ENCODE measurements at places on chromosomes 2 and 18.

DNA sequence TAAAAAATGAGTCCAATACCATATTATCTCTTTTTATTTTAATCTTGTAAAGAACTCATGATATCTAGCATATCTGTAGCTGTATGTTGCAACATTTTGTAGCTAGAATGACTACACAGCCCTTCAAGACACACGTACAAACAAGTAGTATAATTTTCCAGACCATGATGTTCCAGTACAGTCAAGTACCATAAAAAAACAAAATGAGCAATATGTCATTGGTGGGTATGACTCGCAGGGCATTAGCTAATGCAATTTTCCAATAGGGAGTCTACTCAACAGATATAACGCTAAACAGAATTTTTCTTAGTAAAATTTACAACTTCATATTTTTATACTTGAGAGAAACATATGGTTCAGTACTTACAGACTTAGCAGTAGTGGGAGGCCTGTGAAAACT lies 53.6 kb upstream of the UGP2 start:
- no peak for DNase-seq

- DNase-seq = peak; percentile 15
These were observed 77.5 kb downstream of the EPB41L3 start for GRCh38 chr18:5466256-5466655.

DNA sequence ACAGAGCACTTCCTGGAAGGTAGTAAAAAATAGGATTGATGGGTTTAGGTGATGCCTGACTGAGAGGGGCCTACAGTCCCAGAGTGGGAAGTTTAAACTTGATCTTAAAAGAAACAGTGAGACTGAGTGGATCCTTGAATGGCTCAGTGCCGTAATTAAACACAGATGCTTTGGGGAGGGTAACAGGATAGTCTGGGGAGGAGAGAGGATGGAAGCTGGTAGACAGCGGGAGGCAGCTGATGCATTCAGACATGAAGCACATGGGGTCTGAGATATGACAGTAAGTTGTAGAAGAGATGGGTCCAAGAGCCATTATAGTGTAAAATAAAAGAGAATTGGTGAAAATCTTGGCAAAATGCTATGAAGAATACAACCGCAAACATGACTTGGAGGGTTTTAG lies 54.4 kb downstream of the AOX1 start:
- no peak for DNase-seq

- DNase-seq = peak; percentile 57
These were observed 113.3 kb upstream of the SERTAD2 start for GRCh38 chr2:64766841-64767669.

GRCh38 chr2:216776066-216776850 lies 80.9 kb upstream of the IGFBP5 start:
- DNase-seq = no peak

GRCh38 chr2:168716839-168717238 lies 85.6 kb upstream of the NOSTRIN start:
- DNase-seq = no peak

DNA sequence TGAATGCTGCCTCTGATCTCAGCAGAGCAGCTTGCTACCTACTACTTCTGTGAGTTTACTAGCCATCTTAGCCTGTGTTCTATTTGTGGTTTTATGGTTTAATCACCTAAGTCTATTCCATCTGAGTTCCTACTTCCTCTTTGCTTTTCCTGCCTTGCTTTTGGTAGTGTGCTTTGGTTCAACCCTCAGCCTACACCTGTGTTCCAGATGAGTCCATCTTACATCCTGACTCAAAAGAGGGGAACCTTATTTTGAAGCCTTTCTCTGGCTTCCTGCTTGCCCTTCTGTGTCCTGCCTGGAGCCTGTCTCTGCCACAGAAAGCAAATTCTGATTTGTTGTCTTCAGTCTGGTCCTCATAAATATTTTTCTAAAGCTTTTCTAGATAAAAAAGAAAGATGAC lies 530.3 kb upstream of the MEX3C start:
- DNase-seq = no peak

DNA sequence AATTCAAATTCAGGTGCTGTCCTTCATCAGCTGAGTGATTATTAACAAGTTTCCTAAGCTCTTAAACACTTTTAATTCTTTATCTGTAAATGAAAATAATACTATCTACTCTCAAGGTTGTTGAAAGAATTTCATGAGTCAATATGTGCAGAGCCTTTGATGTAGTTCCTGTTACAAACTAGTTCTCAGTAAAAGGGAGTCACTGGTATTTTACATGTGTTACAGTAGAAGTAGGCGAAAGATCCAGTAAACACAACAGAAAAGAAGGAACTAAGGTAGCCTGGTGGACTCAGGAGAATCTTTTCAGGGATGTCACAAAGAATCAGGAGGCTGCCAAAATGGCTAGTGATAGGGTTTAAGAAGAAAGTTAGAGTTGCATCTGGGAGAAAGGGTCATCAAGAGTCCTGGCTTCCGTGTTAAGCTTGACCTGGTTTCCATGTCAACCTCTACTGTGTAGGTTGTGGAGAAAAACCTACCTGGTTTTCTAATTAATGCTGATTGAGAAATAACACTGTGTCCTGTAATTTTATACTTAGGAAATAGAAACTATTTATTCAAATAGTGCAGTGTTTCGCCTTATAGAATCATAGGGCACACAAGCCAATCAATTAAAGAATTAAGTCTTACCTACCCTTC lies 58.3 kb upstream of the TRIB2 start:
- no peak for DNase-seq

DNA sequence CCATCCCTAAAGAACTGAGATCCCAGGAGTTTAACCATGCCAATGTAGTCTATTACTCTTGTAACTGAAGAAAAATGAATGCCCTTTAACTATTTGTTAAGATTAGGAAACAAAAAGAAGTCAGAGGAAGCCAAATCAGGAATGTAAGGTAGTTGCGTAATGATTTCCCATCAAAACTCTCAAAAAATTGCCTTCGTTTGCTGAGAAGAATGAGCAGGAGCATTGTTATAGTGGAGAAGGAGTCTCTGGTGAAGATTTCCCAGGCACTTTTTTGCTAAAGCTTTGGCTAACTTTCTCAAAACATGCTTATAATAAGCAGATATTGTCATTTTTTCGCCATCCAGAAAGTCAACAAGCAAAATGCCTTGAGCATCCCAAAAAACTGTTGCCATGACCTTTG lies 224.0 kb upstream of the SIX2 start:
- no peak for DNase-seq

DNA sequence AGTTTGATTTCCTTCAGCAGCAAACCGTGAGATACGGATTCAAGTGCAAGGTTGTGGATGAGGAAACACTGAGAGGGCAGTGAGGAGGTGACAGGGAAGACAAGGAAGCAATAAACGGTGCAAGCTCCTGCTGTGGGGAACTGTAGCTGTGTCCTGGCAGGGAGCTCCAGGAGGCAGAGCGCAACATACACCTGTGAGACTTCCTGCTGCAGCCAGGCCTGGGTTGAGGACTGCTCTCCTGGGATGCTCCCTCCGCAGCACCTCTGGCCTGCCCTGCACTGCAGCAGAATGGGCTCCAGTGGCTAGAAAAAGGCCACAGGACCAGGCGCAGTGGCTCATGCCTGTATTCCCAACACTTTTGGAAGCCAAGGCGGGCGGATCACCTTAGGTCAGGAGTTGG lies 85.5 kb downstream of the MRO start:
- no peak for DNase-seq

GRCh38 chr2:5442736-5443135 lies 249.4 kb upstream of the SOX11 start:
- DNase-seq = no peak

DNA sequence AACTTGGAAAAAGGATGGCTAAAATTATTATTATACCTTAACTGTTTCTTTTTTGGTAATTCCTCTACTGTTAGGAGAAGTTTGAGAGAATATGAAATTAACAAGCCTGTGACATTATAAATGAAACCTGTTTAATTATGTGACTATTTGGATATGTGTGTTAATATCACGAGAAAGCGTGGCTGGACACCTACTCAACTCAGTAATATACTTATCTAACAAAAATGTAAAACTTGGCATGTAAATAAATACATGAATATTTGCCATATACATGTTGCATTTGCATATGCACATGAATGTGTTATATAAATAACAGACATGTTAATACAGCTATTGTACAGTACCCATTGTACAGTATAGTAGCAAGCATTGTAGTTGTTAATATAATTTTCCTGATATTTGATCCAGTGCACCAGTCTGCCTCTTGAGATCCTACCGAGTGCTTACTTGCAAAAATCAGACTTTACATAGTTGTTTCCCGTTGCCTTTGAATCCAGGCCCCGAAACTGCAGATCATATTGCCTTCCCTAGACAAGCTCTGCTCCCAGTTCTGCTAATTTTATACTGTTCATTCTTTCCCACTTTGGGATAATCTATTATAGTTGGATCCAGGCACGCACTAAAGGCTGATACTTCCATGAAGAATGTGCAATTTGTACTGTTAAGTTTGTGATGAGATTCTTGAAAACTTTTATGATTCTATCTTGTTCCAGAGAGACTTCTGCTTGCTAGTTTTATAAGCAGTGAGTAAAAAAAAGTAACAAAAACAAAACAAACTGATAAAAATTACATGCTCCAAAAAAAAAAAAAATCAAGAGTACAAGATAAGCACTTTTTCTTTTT lies 395.6 kb downstream of the ARHGAP15 start:
- DNase-seq = no peak

- DNase-seq = no peak
These were observed 14.3 kb upstream of the NOL10 start for GRCh38 chr2:10704034-10704594.

GRCh38 chr18:3995476-3996102 lies 459.5 kb downstream of the DLGAP1 start:
- DNase-seq = peak; percentile 60

- no peak for DNase-seq
These were observed 237.7 kb downstream of the HDAC4 start for GRCh38 chr2:239162976-239163687.

- DNase-seq = peak; percentile 34
These were observed 53.2 kb upstream of the GPR45 start for GRCh38 chr2:105188343-105188742.

GRCh38 chr2:197215748-197216360 lies 94.7 kb downstream of the ANKRD44 start:
- peak; percentile 65 for DNase-seq

GRCh38 chr2:63700271-63700670 lies 111.5 kb downstream of the MDH1 start:
- no peak for DNase-seq

All from activated CD4-positive, alpha-beta T cell treated with anti-CD3 and anti-CD28 coated beads, Interleukin-10, Interleukin-2, amounts not matched to agents 100 ng/mL and 50 ng/mL, durations not matched to agents 16 hours and 8 hours (primary cell).